ENCODE measurements at places on chromosomes 3 and 15. TPM values are rescaled to one million over a fixed set of nuclear protein-coding genes. Genes with fewer than 3 reads are reported as not detected.

DNA sequence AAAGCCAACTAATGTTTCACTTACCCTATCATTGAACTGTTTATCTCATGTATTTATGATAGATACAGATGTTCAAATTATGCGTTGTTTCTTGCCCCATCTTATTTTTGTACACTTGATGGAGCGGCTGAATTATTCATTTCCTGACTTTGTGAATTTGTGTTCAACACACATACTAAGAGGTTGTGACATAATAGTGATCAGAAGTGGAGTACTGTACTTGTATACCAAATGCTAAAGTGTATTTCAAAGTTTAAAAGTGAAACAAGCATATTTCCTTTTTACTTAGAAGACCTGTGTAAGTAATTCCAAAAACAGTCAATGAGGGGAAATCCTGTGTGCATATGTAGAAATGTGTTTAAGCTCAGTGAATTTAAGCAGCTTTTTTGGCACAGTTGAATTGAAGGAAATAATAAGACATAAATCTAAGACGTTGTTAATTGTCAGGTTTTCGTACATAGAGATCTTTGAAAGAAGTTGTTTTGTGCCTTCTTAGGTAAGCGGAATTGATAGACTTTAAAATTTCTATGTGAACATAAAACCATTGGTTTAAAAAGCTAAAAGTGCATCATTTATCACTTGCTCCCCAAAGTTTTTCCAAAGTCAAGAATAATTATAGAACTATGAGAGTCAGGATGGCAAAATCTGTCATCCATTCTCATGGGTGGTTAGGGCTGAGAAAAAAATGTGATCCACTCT lies 1.9 kb downstream of the NFKBIZ start:
- H3K36me3 ChIP-seq: peaks cover 47% of the 10 kb centered on the region

Gene SLC38A3
- polyA plus RNA-seq: not detected

- H3K27me3 ChIP-seq: peaks cover 8% of the 10 kb centered on the region
- DNase-seq: no peak
- no peak overlapping the region for H3K27ac ChIP-seq
- H3K4me1 ChIP-seq: peaks cover 2% of the 10 kb centered on the region
These were observed 6.1 kb upstream of the WWTR1 start for GRCh38 chr3:149663966-149664365.

DNA sequence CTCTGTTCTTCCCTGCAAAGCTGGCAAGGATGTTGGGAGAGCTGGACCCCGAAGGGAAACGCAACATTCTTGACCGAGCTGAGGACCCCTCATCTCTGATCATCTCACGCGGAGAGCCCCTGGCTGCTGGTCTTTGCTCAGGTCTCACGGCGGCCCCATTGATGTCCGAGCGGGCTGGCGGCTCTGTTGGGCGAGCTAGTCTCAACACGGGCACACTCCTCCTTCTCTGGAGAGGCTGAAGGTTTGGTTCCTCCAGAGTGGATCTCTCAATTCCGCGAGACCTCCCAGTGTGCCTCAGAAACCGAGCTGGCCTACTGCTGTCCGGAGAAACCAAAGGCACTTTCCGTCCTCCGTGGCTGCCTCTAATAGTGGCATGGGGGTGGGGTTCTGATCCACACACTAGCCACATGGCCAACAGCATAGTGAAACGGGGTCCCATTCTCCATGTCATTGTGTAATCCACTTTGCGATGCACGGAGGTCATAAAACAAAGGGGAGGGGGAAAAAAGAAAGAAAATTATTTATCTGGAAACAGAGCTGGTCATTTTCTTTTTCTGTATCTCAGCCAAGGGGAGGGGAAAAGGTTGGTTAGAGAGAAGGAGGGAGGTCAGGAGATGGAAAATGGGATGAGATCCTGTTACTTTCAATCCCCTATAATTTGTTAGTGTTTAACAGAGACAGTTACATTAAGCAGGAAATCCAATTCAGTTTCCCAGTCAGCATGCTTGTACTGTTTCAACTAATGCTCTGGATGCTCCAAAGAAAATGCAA lies 1.3 kb downstream of the CCDC80 start:
- no peak overlapping the region for H3K27ac ChIP-seq
- peaks cover 8% of the 10 kb centered on the region for H3K27me3 ChIP-seq
- peaks cover 8% of the 10 kb centered on the region for H3K4me1 ChIP-seq
- H3K4me3 ChIP-seq: no peak overlapping the region

DNA sequence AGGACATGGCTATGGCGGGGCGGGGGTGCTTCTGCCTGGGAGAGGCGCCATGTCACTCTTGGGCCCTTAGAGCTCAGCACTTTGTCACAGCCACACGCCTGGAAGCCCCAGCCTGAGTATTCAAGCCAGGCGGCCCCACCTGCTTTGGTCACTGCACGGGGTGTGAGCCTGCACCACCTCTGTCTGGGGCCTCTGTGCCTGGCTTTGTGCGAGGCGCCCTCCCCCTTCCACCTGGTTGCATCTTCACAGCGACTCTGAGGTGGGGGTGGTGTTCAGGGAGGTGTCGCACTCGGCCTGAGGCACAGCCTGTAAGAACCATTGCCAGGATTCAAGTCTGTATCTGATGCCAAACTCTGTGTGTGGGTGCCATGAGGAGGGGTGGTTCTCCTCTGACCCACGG lies 24.1 kb downstream of the ACAD9 start:
- H3K27ac ChIP-seq: no peak overlapping the region
- no peak overlapping the region for H3K4me3 ChIP-seq
- no peaks in the 10 kb centered on the region for H3K4me1 ChIP-seq
- peaks cover 84% of the 10 kb centered on the region for H3K36me3 ChIP-seq
- no peak for DNase-seq

- H3K36me3 ChIP-seq: no peaks in the 10 kb centered on the region
- H3K4me3 ChIP-seq: no peak overlapping the region
- H3K27ac ChIP-seq: no peak overlapping the region
- H3K27me3 ChIP-seq: peaks cover 17% of the 10 kb centered on the region
- peak; percentile 24 for DNase-seq
- H3K4me1 ChIP-seq: peaks cover 6% of the 10 kb centered on the region
These were observed 111.6 kb downstream of the RAB11A start for GRCh38 chr15:65980824-65981456.

Gene RPL15
- polyA plus RNA-seq: 4,030 TPM

Gene ANKRD34C
- polyA plus RNA-seq: not detected

DNA sequence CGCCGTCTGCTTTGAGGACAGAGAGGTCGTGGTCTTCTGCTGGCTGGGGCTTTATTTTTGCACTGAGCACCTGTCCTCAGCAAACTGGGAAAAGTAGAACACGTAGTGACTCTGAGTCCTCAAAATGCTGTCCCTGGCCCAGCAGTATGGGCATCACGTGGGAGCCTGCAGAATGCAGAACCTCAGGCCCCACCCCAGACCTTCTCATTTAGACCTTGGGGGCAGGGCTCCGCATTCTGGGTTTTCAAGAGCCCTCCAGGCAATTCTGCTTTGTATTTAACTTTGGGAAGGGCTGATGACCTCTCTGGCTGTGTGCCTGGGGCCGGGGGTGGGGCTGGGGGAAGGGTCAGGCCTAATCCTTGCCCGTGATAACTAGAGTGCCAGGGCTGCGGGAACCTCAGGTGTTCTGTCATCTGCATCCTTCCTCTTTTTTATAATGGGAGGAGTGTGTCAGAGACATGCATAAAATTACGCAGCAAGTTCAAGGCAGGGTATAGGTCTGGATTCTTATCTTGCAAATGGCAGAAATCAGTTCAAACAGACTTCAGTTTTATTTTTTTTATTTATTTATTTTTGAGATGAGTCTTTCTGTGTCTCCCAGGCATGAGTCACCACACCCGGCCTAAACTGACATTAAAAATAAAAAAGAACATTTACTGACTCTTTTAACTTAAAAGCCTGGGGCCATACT lies 11.1 kb downstream of the SLC6A6 start:
- H3K27me3 ChIP-seq: no peaks in the 10 kb centered on the region
- peaks cover 43% of the 10 kb centered on the region for H3K36me3 ChIP-seq
- no peak for DNase-seq

DNA sequence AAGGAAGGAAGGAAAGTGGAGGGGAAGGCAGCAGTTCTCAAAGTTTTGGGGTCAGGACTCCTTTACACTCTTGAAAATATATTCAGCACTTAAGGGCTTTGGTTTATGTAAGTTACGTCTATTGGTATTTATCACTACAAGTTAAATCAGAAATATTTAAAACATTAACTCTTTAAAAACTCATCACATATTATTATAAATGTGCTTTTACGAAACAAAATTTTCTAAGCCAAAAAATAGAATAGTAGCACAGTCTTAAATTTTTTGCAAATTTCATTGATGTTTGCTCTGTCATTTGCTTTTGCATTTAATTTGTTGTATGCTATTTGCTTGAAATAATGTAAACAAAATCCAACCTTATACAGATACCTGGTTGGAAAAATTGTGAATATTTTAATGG lies 7.5 kb downstream of the UBE2Q2 start:
- H3K27me3 ChIP-seq: no peaks in the 10 kb centered on the region
- H3K36me3 ChIP-seq: peaks cover 14% of the 10 kb centered on the region
- no peak overlapping the region for H3K27ac ChIP-seq
- peaks cover 14% of the 10 kb centered on the region for H3K4me1 ChIP-seq

DNA sequence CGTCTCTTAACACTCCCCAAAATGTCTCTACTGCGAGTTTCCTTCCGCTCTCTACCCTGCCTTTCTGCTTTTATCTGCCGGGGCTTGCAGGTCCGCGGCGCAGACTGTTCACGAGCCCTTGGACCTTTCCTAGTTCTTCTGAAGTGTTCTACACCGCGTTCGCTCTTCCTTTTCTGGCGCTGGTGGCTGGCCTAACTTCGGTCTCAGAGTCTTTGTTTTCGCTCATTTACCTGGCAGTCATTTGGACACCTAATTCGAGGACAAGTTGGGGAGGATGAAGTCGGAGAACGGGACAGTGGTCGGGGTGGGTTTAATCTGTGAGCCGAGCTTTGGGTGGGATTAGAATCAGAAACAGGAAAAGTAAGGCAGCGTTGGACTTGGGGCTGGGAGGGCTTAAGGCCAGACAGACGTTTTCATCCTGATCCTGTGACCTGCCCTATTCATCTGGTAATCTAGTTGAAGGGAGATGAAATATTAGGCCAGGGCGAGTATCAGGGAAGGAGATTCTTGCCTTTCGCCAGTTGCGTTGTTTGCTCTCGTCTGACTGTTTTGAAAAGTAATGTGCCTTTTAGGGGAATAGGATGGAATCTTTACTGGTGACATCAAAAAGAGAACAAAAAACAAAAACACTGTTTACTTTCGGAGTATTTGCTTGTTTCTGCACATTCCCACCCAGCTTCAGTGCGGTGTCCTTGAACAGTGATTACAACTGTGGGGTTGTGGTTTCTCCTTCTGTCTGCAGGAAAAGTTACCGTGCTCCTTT lies 1.8 kb downstream of the DIPK2A start:
- H3K4me3 ChIP-seq: peak overlapping the region; percentile 94
- H3K27me3 ChIP-seq: peaks cover 4% of the 10 kb centered on the region
- peak; percentile 90 for DNase-seq
- H3K36me3 ChIP-seq: no peaks in the 10 kb centered on the region
- peak overlapping the region; percentile 89 for H3K27ac ChIP-seq
- peaks cover 46% of the 10 kb centered on the region for H3K4me1 ChIP-seq

GRCh38 chr3:149247008-149247710 lies 25.5 kb upstream of the CP start:
- H3K36me3 ChIP-seq: no peaks in the 10 kb centered on the region
- no peak overlapping the region for H3K4me3 ChIP-seq
- no peaks in the 10 kb centered on the region for H3K4me1 ChIP-seq
- peaks cover 11% of the 10 kb centered on the region for H3K27me3 ChIP-seq
- H3K27ac ChIP-seq: no peak overlapping the region

Gene SPESP1
- polyA plus RNA-seq: 0.33 TPM

DNA sequence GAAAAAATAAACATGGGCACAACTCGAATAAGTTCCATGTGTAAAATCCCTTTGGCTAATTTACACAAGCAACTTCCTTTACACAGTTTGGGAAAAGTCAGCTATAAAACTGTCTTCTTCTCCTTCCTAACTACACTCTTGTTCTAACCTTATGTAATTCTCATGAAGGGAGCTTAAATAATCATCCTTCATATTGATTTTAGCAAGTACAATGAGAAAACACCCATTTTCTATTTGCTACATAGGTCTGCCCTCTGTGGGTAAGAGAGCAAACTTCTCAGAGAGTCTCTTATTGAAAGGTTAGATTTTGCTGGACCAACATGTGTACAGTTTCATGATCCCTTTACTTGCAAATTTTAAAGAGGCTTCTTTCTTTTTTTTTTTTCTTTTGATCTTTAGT lies 398.5 kb downstream of the ROBO1 start:
- no peaks in the 10 kb centered on the region for H3K36me3 ChIP-seq
- DNase-seq: no peak
- no peaks in the 10 kb centered on the region for H3K4me1 ChIP-seq
- H3K27me3 ChIP-seq: no peaks in the 10 kb centered on the region
- no peak overlapping the region for H3K4me3 ChIP-seq

DNA sequence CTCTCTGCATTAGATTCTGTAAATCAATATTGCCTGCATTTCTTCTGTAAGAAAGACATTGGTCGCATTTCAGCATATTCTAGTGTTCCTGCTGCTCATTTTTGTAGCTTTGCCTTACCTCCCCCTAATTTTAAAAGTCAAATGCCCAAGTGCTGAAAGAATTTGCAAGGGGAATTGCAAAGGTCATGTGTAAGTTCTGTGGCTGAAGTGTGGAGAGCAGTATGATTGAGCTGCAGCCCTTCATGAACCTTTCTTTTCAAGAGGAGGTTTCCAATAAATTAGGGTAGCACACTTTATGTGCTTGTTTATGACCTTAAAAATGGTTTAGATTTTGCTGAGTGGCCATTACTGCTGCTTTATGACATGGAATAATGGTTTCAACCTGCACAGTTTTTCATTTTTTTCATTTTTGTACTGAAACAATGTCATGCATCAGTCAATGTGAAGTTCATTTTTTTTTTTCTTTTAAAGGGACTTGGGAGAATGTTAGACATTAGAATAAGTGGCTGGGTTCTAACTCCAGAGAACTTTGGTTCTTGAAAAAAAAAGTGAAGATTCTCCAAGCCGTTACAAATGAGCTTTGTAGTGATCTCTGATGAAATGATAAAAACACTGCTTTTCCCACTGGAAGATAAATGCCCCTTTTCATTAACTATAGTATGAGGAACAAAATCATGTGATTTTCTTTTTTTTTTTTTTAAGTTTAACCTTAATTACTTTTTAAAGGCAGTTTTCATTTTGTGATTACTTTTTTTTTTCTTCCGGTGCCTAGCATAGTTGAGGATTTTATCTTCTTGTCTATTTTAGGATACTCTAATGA lies 99.6 kb downstream of the MITF start:
- DNase-seq: no peak
- no peaks in the 10 kb centered on the region for H3K4me1 ChIP-seq
- no peaks in the 10 kb centered on the region for H3K36me3 ChIP-seq
- H3K27me3 ChIP-seq: no peaks in the 10 kb centered on the region
- H3K4me3 ChIP-seq: no peak overlapping the region

Gene USP4
- polyA plus RNA-seq: 58.2 TPM

Gene C3orf49
- not detected for polyA plus RNA-seq

- DNase-seq: no peak
- H3K27me3 ChIP-seq: no peaks in the 10 kb centered on the region
- H3K27ac ChIP-seq: no peak overlapping the region
- no peaks in the 10 kb centered on the region for H3K36me3 ChIP-seq
These were observed 87.7 kb downstream of the IGF1R start for GRCh38 chr15:98735895-98736617.
